Eye (tissue), 1 donor: ENCODE measurements at places on chromosomes 16 and 17.
A peak's percentile ranks its signal among the peaks of the same experiment; 100 is the strongest.

GRCh38 chr16:53094013-53094630 is 39.3 kb downstream of the CHD9 start:
- no peak for DNase-seq

- DNase-seq, result peak; percentile 78
Observed at GRCh38 chr16:86297866-86298757, 212.2 kb upstream of the FOXF1 start.

DNA sequence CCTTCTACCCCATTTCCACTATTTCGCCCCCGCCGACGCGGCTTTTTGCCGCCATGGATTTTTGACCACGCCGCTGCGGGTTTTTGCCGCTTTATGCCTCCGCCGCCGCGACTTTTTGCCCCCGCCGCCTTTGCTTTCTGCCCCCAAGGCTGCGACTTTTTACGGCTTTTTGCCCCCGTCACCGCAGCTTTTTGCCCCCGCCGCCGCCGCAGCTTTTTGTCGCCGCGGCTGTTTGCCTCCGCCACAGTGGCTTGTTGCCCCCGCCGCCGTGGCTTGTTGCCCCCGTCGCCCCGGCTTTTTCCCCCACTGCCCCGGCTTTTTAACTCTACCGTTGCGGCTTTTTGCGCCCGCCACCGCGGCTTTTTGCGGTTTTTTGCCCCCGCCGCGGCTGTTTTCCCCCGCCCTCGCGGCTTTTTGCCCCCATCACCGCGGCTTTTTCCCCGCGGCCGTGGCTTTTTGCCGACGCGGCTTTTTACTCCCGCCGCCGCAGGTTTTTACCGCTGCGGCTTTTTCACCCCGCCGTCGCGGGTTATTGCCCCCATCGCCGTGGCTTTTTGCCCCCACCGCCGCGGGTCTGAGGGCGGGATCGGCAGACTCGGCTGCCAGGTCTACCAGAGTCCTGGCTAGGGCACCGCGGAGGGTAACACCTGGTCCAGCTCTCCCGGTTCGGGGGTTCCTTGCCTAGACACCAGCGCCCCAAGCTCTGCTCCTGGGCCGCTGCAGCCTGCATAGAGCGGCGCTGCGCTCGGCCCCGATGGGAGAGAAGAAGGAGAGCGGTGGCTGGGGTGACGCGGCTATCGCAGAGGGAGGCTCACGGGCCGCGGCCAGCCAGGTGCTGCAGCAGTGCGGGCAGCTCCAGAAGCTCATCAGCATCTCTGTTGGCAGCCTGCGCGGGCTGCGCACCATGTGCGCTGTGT is 562.7 kb upstream of the WSB1 start:
- DNase-seq, result no peak

DNA sequence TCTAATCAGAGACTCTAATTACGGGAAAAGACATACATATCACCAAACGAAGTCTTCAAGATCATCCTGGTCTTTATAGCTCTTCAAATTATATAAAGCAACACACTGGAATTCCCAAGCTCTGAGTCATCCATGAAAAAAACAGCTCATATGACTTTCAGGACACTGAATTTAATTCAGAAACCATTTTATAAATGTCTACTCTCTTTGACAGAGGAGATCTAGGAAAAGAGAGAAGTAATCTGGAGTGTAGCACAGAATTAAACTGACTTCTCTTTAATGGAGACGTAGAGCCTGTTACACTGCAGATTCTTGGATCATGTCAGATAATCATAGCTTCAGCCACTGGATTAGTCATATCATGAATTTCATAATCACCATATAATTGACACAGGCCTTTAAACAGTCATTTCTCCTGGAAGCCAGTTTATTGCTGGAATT is 86.8 kb upstream of the WSB1 start:
- no peak for DNase-seq

DNA sequence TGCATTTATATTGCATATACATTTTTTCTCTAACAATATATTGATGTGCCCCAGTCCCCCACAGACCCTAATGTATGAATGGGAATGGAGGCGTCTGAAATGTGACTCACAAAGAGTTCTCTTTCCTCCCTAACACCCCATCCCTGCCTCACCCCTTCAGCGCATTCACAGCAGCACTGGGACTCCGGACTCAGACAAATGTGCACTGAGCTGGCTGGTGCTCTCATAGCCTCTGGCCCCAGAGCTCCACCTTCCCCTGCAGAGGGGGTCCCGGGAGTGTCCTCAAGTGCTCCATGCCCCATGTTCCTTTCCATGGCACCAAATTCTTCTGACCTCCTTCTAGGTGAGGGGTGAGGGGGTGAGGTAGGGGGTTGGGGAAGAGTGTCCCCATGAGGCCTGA is 20.6 kb downstream of the NPTX1 start:
- DNase-seq, result no peak

DNA sequence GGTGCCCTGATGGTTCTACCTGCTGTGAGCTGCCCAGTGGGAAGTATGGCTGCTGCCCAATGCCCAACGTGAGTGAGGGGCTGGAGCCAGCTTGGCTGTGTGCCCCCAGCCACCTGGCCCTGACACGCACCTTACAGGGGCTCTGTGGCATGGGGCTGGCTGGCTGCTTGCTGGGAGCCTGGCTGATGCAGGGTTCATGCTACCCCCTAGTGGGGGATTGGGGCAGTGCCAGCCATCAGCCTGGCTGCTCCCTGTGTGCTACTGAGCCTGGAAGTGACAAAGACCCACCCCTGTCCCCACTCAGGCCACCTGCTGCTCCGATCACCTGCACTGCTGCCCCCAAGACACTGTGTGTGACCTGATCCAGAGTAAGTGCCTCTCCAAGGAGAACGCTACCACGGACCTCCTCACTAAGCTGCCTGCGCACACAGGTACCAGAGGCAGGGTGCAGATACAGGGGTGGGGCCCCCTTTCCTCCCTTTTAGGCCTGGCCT is 5.7 kb downstream of the GRN start:
- peak; percentile 89 for DNase-seq

DNA sequence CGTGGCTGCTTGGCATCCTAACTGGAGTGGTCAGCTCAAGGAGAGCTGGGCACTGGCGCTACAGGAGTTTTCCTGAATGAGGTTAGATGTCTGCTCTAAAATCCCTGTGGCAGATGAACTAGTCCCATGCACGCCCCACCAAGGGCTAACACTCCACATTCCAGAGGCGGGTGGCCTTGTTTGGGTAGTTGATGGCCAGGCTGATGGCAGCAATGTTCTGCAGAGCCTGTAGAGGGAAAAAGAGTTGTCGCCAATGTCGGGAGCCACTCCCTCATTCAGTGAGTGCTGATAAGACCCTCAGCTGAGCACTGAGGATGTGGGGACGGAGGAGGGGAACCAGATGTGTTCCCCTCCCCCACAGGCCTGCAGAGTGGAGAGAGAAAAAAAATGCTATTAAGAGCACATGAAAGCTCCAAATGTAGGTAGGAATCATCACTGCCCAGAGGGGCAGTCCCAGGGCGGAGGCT is 42.5 kb upstream of the ATP2A3 start:
- no peak for DNase-seq

- no peak for DNase-seq
Observed at GRCh38 chr16:15741207-15741871, 91.3 kb downstream of the NDE1 start.

DNA sequence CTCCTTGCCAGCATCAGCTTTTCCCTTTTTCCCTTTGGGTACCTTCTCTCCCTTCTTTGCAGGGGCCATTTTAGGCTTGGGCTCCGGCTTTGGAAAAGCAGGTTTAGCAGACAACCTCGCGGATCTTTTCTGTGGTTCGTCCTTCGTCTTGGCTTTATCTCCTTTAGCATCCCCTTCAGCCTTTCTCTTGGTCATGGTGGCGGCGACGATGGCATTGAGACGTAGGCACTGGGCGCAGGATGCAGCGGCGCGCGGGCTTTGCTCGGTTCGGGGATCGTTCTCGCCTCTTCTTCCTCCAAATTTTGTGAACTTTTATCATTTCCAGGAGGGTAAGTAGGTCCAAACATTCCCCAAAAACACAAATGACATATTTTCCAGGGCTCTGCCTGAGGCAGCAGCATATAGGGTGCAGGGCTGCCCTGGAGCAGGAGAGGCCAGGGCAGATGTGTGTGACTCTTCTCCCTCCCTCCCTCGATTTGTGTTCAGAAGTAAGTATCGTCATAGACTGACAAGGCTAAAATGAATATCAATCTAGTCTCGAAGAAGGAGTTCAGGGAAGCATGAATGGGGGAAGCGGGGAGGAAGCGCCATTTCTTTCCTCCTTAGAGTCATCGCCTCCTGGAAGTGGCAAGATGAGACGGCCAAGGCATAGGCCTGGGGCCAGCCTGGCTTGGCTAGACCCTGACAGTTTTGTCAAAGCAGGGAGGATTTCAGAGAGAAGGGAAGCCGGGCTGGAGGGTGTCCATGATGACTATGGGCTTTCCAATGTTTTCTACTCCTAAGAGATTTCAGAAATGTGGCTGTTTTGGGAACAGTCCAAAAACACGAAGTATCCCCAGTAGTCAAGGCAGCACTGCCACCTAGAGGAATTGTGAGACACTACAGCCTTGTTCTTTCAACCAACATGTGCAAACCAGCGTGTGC is 13.2 kb downstream of the CHCT1 start:
- peak; percentile 94 for DNase-seq

DNA sequence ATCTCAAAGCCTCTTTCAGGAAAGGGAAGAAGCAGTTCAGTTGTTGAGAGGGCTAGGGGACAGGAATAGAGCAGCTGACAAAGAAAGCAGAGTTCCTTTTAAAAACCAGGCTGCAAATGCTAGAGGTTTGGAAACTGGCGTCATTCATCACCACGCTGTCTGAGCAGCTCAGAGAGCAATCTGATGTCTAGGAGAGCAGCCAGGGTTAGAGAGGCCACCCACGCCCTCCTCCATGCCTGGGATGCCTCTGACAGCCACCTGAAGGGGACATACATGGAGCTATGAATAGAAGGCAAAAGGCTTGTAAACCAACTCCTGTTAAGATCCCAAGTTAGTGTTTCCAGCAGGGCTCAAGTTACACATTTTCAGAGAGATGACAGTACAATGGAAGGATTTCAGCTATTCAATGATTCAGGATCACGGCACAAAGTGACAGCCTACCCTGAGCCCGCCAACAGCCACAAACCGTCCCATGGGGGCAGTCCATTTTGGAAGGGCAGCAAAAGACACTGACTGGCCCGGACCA is 12.4 kb downstream of the RAB5C start:
- DNase-seq, result no peak

DNA sequence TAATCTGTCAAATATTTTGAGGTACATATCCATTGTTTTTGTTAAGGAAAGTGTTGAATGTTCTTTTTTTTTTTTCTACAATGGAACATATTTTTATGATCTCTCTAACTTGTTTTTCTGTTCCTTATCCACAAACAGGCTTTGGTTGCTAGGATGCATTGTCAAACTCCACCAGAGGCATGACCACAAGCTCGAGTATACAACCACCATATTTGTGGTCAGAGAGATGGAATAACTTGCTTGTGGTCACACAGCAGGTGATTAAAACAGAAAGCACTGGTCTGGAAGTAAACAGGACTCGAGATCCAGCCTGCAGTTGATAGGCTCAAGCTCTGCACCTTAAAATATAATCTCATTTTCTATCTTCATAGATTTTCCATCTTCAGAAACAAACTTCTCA is 105.8 kb upstream of the ADAMTS18 start:
- DNase-seq, result peak; percentile 23

DNA sequence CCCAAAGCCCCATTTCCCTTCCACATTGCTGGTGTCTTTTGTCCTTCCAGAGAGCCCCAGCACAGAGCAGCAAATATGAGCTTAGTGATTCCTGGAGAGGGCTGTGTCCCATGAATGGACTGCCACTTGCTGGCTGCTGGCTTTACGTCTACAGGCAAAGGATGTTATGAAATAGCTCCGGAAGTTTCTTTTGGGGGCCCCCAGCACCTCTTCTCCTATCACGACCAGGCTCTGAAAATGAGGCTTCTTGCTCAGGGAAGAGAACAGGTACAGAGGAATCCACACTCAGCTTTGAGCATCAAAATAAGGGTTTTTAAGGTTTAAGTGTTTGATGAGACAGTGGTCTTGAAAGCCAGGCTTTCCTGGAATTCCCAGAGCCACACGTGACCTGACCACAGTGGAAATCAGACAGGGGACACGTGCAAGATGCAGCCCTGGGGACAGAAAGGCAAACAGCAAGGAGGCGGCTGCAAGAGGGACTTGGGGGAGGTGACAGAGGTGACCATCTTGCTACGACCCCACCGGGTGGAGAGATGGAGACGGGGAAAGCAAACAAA is 58.1 kb downstream of the ZDHHC7 start:
- no peak for DNase-seq

GRCh38 chr17:13931800-13932460 is 137.4 kb upstream of the COX10 start:
- no peak for DNase-seq

GRCh38 chr17:19736071-19736470 is 12.0 kb downstream of the ALDH3A1 start:
- DNase-seq, result no peak

GRCh38 chr17:64063766-64064224 is 43.4 kb upstream of the ICAM2 start:
- peak; percentile 51 for DNase-seq

- no peak for DNase-seq
Observed at GRCh38 chr16:58047557-58048348, 22.2 kb downstream of the MMP15 start.

- DNase-seq, result no peak
Observed at GRCh38 chr16:83581082-83581481, 226.7 kb upstream of the HSBP1 start.

- no peak for DNase-seq
Observed at GRCh38 chr17:39000021-39000601, 32.9 kb upstream of the FBXO47 start.

DNA sequence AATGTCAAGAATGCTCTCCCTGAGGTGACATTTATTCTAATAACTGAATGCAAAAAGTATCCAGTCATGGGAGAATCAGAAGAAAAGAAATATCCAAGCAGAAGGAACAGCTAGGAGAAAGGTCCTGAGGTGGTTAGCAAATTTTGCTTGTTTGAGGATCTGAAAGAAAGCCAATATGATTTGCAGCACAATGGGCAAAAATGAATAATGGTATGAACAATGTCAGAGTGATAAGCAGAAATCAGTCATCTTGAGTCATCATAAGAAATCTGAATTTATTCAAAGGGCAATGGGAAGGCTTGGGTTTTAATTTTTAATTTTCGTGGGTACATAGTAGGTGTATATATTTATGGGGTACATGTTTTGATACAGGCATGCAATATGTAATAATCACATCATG is 68.5 kb downstream of the BRIP1 start:
- DNase-seq, result no peak

- peak; percentile 81 for DNase-seq
Observed at GRCh38 chr16:56190677-56191155, 573 bp upstream of the GNAO1 start.

DNA sequence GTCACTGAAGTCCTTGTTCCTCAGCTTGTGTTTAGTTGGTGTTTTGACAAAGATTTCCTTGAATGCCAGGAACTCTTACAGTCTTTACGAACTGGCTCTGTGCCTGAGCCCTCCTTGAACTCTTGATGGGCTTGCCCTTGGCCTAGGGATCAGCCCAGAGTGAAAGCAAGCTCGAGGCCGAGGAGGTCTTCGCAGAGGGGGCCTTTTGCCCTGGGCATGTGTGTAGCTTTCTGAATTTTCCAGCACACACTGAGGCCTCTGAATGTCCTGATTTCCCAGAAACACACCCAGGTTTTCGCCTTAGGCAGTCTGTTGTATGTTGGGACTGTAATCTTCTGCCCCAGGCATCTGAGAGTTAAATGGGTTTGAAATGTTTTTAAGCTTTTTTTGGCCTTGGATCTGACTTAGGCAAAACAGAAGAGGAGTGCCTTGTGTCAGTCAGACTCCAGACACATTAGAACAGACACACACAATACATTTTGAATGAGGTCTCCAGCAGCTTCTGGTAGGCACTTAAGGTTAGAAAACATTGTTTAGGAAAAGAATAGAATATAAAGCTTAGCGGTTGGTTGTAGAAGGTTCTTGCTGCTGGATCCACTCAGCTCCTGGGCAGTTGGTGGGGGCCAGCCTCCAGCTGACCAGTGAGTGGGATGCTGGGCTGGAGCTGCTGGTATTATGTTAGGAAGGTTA is 17.1 kb downstream of the FOXK2 start:
- peak; percentile 60 for DNase-seq
